ENCODE measurements at places on chromosomes 13 and 19.

- no peak for DNase-seq
Observed at GRCh38 chr13:74104661-74105275, 29.4 kb downstream of the KLF12 start.

GRCh38 chr19:50558449-50558848, 9.8 kb downstream of the LRRC4B start:
- DNase-seq = no peak

DNA sequence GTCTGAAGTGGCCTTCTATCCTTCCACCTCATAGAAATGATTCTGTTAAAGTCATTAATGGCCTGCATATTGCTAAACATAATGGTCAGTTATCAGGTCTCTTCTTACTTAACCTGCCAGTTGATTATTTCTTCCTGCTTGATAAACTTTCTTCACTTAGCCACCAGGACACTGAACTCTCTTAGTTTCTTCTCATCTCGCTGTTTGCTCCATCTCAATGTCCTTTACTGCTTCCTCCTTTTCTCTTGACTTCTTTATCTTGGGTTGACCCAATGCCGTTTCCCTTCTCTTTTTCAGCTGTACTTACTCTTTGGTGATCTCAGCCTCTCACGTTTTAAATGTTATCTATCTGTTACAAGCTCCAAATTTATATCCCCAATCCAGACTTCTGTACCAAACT, 17.1 kb upstream of the CLC start:
- no peak for DNase-seq

DNA sequence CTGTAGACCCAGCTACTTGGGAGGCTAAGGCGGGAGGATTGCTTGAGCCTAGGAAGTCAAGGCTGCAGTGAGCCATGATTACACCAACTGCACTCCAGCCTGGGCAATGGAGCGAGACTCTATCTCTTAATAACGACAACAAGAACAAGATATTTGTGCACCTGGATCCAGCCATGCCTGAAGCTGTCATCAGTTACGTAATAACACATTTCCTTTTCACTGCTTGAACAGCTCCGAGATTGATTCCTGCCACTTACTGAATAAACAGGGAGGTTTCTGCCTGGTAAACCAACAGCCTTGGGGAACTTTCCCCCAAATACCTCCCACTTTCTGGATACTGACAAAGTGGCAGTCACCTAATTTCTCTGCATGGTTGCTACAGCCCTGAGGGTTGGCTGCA, 5.4 kb downstream of the KANK2 start:
- no peak for DNase-seq

DNA sequence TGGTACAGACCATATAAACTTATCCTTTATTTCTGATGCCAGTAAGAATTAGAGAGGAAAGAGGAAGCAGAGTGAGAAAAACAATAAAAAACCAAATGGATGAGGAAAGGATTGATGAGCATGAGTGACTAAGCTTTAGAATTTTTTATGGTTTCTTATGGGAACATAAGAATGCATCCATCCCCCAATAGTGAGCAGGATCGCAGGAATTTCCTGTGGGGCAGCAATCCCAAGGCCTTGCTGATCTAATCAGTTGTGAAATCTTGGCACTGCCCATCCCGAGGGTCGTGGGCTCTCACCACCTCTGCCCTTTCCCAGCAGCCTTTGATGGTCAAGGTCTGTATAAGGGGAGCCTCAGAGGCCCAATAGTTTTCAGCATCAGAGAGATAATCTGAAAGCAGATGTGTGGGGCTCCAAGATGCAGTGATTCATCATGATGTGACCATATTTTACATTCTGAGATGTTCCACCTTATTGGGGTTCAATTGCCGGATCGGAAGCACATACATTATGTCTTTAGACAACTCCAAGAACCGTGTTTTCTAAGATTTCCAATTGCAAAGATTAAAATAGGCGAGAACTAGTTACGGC, 222.1 kb downstream of the DNAJC15 start:
- DNase-seq = peak; percentile 92
